ENCODE measurements at places on chromosomes 5 and 9. TPM values are rescaled to one million over a fixed set of nuclear protein-coding genes. Genes with fewer than 3 reads are reported as not detected.

The C1QTNF3 gene
- total RNA-seq = 8.7 TPM

The INVS gene
- total RNA-seq = 22.9 TPM

The ZNF454 gene
- 0.26 TPM for total RNA-seq

The NXNL2 gene
- not detected for total RNA-seq

DNA sequence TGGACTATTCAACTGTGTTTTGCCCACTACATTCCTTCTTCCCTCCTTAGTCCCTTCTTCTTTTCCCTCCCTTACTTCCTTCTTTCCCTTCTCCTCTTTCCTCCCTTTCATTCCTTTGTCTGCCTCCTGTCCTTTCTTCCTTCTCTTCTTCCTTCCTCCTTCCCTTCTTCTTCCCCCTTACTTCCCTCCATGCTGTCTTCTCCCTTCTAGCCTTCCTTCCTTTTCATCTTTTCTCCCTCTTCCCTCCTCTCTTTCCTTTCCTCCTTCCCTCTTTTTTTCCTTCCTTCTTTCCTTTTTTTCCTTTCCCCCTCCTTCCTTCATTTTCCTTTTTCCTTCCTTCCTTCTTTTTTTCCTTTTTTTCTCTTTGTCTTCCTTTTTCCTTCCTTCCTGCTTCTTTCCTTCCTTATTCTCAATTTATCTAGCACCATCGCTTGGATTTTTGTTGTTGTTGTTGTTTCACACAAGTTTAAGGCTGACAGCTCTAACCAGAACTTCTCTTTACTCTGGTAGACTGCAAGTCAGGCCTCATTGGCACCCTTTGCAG is 123.4 kb downstream of the CEMIP2 start:
- no peak for DNase-seq

- no peak for DNase-seq
These were observed 20.0 kb upstream of the SLC25A51 start for GRCh38 chr9:37923796-37924427.

- DNase-seq = no peak
These were observed 317.2 kb downstream of the DEPDC1B start for GRCh38 chr5:60382716-60383115.

- no peak for DNase-seq
These were observed 70.6 kb downstream of the LRSAM1 start for GRCh38 chr9:127521919-127522304.

GRCh38 chr9:114200721-114201300 is 45.5 kb downstream of the COL27A1 start:
- no peak for DNase-seq

DNA sequence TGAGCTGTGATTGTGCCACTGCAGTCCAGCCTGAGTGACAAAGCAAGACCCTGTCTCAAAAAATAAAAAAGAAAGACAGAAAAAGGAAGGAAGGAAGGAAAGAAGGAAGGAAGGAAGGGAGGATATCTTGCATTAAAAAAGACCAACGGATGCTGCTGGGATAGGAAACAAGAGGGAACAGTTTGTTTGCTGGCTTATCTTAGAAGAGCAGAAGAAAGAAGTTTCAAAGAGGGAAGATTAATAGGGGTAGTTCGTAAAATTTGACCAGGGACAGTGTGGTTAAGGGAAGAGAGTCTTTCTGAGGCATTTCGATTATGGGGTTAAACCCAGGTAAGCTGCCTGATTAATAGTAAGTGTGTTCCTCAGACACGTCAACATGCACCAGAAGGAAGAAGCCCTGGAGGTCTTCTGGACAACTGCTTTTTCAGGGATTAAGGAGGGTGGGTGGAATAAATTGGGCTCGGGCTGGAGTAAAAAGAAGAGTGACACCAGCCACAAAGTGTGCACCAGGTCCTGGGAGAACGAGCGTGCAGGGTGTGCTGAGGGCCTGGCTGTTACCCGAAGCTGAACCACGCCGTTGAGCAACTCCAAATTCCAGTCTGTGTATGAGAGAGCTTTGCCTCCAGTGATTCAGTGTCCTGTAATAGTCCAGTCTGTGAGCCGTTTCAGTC is 24.8 kb downstream of the FYB1 start:
- DNase-seq = no peak

DNA sequence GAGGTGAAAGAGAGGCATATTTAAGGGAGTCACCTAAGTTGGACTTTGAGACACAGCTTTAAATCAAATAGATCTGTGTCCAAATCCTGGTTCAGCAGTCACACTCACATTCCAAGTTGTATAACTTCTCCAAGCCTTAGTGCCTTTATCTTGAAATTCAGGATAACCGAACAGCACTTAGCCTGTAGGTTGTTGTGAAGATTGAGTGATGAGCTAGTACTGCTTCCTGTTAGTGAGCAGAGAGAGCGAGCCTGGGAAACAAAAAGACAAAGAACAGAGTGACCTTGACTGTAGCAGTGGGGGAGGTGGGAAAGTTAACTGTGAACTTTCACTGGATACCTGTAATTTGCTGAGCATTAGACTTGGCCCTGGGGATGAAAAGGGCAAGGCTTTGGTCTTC is 22.4 kb downstream of the MAML1 start:
- DNase-seq = no peak

- DNase-seq = no peak
These were observed 86.0 kb upstream of the RASGRF2 start for GRCh38 chr5:80874162-80874561.

GRCh38 chr9:20031836-20032235 is 243.0 kb upstream of the SLC24A2 start:
- DNase-seq = no peak

DNA sequence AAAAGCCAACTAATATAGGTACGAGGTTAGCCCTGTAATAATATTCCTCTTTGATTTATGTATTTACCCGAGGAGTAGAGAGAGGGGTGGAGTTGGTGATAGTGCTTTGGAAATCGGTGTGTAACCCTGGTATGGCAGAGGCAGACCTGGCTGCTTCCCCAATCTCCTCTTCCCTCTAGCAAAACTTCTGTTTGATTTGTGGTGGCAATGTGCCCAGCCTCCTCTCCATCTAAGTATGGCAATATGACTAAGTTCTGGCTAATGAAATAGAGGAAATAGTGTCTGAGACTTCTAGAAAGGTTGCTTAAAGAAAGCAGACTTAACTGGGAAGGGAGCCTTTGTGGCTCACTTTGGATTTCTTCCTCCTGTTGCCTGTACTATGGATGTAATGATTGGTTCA is 491.1 kb downstream of the ENC1 start:
- no peak for DNase-seq

DNA sequence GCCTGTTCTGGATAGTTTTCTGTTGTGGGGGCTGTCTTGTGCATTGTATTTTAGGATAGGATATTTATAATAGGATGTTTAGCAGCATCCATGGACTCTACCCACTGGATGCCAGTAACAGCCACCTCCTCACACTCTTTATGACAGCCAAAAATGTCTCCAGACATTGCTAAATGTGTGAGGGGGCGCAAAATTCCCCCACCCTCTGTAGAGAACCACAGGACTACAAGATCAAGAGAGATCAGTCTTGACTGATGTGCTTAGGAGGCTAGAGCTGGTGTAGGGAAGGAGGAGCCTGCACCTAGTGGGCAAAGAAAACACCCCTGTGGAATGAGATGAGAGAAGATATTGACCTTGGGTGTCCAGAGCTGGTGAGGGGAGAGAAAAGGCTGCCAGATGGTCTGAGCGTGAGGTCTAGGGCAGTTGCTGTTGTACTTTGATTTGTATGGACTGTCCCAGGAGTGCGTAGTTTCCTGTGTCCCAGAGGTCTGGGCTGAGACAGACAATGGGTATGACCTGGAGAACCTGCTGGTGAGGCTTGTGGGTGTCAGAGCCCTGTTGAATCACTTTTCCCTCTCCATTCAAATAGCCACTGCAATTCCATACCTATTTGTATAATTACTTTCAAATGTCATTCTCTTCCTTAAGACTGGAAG is 16.3 kb downstream of the DAPK1 start:
- DNase-seq = no peak
